Kidney glomerular epithelial cell (primary cell): ENCODE measurements at places on chromosomes 2 and 18.

DNA sequence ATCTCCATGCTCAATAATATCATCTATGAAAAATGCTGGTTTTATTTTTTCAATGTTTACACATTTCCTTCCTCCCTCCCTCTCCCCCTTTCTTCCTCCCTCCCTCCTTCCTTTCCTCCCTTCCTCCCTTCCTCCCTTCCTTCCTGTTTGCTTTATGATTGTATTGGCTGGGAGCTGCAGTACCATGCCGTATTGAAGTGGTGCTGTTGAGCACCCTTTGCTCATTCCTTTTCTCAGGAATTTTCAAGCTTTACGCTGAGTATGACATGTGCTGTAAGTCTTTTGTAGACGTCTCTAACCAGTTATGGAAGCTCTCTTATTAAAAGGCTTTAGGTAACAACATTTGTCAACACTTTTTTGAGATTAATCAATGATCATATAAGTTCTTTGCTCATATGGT, 100.4 kb downstream of the SNTG2 start:
- peak; percentile 38 for DNase-seq

DNA sequence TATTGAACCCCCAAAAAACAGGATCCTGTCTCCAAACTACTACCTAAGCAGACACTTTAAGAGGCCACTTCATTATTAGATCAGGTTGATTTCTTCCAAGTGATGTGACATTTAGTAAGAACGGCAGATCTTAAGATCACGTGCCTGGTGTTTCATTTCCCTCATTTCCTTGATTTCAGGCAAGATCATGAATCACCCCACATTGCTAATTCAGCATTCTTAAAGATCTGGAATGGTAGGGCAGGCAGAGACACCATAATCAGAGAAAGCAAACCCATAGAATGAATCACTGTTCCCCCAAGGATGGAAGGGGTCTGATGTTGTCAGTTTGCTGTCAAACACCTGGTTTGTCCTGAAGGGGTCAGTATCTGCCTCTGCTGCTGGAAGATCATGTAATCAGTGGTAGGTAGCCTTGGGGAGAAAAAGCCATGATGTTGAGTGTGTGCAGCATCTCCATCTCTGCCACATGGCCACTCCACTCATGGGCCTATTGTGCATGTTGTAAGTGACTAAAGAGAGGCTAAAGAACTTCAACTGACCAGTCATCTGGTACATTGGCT, 133.9 kb downstream of the ARHGAP15 start:
- DNase-seq = no peak

DNA sequence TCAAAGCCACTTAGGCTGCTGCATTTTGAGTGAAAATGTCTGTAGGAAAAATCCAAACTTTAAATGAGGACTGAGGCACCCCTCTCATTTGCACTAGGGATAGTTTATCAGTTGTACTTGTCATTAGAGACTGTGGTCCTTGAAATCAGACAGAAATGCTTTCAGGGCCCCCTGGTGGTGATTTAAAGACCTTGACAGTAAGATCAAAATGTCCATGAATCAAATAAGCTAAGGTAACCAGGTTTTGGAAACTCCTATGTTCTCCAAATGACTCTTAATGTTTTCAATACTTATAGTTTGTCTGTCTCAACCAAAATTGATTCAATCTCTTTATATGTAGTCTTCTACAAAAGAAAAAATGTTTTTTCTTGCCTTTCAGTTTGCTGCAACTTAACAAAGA, 28.8 kb upstream of the DDX18 start:
- DNase-seq = peak; percentile 16

DNA sequence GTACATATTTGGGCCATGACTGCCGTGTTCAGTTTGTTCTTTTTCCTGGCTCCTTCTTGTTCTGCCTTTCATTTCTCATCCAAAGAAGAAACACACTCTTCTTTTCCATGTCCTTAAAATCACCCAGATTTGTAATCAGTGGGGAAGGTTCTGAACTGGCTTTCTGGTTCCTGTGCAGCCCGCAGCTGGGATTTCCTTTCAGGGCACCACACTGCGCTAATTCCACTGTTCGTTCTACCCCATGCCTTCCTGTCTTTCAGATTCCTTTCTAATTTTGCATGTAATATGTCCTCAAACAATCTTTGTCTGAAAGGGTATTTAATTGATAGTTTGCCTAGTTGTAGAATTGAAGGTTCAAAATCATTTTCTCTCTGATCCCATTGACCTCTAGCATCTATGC, 94.1 kb downstream of the HS1BP3 start:
- DNase-seq = no peak

DNA sequence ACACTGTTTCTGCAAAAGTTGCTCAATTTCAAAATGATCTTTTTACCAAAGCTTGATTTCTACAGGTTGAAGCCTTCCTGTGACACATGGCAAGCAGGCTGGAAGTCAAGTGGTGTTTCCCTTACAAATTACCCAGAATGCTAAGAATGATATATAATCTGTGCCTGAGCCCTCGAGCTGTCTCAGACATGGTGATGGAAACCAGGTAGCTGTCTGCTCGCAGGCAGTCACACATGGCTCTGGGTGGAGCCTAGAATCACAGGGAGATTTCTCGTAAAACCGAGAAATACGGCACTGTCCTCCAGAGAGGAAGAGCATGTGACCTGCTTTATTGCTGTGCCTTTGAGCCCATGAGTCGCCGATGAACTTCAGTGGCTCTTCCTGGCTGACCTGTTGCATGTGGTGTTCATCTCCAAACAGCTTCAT, 392.9 kb downstream of the ZNF521 start:
- no peak for DNase-seq

DNA sequence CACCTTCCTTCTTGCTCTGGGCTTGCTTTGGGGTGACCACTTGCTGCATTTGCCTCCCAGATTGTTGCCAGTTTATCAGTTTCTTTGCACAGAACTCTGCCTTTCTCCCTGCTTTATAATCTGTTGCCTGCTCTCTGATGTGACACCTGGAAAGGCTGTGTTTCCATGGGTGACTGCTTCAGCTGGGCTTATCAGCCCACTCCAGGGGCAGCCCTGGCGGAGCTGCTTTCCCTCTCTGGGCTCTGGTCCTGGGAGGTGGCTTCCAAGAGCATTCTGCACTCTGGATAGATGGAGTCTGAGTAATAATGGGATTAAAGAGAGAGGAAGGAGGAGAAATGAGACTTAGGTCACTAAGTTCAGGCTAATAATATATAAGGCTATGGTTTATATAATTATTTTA, 352.7 kb downstream of the TSN start:
- DNase-seq = no peak

DNA sequence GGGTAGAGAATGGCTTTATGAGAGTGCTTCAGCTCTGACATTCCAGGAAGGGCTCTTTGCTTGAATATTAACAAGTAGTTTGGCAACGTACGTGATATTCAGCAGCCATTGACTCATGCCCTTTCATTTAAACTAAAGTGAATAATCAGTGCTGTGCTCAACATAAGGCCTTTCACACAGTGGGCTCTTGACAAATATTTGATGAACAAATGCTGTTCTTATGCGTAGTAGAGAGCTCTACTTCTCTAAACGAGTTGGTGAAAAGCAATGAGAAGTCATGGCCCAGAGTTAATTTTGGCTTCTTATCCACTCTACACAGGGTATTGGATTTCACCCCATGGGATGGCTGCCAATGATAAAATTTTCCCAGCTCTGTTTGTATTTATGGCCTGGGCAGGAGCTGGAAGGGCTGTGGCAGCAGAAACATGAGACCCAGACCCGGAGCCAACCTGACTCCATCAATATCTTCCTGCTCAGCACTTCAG, 338.9 kb downstream of the CCDC85A start:
- DNase-seq = peak; percentile 43

DNA sequence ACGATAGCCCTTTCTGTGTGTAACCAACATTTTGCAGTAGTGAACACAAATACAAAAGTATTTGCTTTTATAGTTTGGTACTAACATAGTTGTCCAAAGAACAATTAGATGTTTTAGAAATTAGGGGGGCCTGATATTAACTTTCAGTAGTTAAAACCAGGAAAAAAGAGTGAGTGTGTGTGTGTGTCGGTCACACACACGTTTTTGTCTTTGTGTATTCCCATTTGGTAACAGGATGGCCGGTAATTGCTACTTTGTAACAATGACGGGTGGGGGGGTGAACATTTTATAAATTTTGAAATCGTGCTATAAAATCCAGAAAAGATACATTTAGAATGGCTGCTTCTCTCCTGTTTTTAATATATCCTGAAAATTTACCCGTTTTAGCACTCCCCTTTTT, 1.5 kb downstream of the PPIG start:
- no peak for DNase-seq

DNA sequence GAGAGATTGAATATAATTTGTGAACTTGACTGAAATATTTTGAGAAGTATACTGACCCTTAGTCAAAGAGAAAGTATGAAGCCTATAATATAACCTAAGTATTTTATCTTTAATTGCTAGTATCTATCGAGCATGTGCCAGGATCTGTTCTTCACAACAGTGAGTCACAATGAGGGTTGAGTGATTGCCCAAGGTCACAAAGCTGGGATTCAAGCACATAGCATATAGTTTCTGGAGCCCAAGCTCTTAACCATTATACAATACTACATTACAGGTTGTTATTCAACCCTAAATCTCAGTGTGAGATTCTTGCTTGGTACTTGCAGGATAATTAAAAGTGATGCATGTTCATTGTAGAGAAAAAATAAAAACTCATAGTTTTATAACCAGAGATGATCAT, 97.2 kb downstream of the RAB3GAP1 start:
- DNase-seq = no peak

- DNase-seq = no peak
Measured at GRCh38 chr2:239298116-239298804, 102.6 kb downstream of the HDAC4 start.

GRCh38 chr2:127105656-127106456, 1.1 kb downstream of the BIN1 start:
- no peak for DNase-seq

GRCh38 chr2:46393347-46393820, 86.0 kb upstream of the TMEM247 start:
- no peak for DNase-seq

GRCh38 chr2:53958443-53958842, 12.3 kb downstream of the PSME4 start:
- DNase-seq = no peak
